A172 (cell line): ENCODE measurements at places on chromosomes 3 and 15. TPM values are rescaled to one million over a fixed set of nuclear protein-coding genes. Genes with fewer than 3 reads are reported as not detected.
A peak's percentile ranks its signal among the peaks of the same experiment; 100 is the strongest.

GOLGA8T gene
- total RNA-seq = not detected in 2 replicates

SLC28A2 gene
- total RNA-seq = not detected in 2 replicates

NDN gene
- not detected in 2 replicates for total RNA-seq

ITGA11 gene
- 0.72 and 1.9 TPM in 2 replicates for total RNA-seq

TPM1 gene
- total RNA-seq = 666 and 678 TPM in 2 replicates

HTD2 gene
- total RNA-seq = 6.2 TPM in 2 replicates

TMCC1 gene
- 9.0 and 14.7 TPM in 2 replicates for total RNA-seq

DNA sequence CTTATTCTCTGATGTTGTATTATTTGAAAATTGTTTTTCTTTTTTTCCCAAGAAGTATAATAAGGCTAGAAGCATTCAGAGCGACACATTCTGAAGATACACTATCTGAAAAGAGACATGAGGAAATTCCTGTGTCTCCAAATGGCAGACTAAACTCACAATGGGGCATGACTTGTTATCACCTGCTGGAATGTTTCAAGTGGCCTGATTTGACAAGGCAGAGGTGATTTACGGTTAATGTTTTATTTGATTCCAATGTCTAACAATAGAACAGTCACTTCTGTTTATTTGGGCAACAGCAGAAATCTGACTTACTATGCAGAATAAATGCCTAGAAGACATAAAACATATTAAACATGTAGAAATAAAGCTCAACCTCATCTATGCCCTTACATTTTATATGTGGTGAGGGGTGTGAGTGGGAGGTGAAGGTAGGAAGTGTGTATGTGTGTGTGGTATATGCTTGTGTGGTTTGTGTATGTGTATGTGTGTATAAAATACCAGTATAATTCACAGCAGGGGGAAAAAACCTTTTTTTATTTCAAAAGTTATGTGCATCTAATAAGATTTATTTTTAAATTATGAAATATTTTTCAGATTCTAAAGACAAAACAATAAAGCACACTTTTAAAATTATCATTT lies 1051.7 kb downstream of the ROBO2 start:
- no peak for DNase-seq

- no peak for DNase-seq
These were observed 405.7 kb upstream of the RORA start for GRCh38 chr15:61634837-61635236.

DNA sequence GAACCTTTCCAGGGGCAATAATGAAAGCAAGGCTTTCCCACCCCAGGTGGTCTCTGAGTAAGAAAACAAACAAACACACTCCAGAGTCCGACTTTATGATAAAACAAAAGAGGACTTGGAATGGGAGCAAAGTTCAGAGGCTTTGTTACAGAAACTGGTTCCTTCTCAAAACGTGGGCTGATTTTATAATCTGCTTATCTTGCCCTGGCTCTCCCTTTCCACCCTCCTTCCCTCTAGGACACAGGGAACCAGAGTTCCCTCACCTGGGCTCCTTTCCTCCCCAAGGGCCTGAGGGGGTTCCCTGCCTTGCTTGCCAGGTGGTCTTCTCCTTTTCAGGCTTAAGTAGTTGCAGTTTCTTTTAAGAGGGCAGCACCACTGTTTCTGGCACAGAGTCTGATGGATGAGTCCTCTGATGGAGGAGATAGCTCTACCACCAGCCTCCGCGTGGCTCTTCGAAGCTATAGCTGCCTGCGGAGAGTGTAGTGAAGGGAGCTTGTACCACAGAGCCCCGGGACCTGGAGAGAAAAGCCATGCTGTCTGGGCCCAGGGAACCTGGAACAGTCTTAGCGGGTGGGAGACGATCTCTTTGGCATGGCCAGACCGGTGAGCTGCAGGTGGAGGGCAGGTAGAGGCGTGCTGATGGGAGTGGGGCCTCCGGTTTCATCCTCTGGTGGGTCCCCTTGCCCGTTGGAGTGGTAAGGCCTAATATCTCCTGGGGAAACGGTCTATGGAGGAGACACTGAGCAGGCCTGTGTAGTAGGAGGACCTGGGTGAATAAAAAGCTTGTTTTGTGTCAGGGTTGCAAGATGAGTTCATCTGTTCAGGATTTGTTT lies 68.7 kb downstream of the SMAD6 start:
- no peak for DNase-seq

DNA sequence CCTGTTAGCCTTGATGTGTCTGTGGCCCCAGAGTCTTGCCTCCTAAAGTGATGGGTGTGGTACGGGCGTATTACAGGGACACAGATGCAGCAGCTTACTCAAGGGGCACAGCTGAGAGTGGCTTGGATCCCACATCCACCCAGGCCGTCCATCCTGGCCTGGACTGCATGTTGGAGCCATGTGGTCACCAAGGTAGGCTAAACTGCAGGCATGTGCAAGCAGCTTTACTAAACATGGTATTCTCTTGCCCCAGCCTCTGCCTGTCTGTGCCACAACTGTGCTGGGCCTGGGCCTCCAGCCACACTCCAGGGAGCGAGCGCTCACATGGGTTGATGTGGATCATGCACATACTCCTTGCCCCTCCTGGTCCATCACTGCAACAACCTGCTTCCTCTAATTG lies 6.1 kb upstream of the GPR62 start:
- DNase-seq = no peak

GRCh38 chr15:45906230-45906629 lies 271.4 kb downstream of the SQOR start:
- DNase-seq = no peak

GRCh38 chr3:179027326-179027900 lies 44.2 kb downstream of the ZMAT3 start:
- DNase-seq = no peak

GRCh38 chr3:16478516-16478915 lies 35.0 kb downstream of the RFTN1 start:
- DNase-seq = peak; percentile 74

- DNase-seq = no peak
These were observed 33.3 kb downstream of the PTPN23 start for GRCh38 chr3:47414161-47414564.

DNA sequence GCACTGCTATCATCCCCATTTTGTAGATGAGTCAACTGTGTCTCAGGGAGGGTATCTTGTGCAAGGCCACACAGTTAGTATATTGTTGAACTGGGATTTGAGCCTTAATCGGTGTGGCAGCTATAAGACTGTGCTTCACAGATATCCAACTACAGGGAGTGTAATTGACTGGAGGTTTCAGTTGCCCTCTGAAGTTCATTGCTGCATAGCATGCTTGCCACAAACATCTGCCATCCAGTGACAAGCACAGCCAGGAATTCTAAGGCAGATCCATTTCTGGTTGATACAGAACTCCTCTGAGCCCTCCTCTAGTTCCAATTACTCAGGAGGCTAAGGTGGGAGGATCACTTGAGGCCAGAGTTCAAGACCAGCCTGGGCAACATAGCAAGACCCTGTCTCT lies 16.4 kb downstream of the FSD2 start:
- DNase-seq = no peak

GRCh38 chr3:100500320-100500880 lies 8.0 kb downstream of the TMEM45A start:
- DNase-seq = peak; percentile 51

- DNase-seq = no peak
These were observed 38.1 kb downstream of the SERPINI1 start for GRCh38 chr3:167773584-167773983.

GRCh38 chr3:196060834-196061233 lies 21.1 kb downstream of the TFRC start:
- no peak for DNase-seq

DNA sequence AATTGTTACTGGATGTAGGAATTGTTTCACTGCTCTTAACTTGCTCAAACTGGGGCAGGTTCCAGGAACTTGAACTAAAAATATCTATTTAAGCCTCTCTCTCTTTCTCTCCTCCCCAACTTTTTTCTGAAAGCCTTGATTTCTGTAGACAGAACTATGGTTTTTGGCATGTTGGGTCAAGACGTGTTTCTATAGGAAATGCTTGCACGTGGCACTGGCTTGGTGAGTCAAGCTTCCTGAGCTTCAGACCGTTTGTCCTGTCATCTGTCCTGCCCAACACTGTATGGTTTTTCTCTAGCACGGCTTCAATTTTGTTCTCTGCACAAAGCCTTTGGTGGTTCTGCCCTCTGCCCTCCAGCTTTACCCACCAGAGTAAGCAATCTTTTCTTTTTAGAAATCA lies 13.5 kb downstream of the EAF1 start:
- DNase-seq = no peak

GRCh38 chr15:65033659-65034269 lies 4.3 kb upstream of the MTFMT start:
- peak; percentile 25 for DNase-seq
